ENCODE measurements at places on chromosomes 2 and 18.

GRCh38 chr2:143700865-143701264, 571.6 kb downstream of the ARHGAP15 start:
- no peak for DNase-seq

DNA sequence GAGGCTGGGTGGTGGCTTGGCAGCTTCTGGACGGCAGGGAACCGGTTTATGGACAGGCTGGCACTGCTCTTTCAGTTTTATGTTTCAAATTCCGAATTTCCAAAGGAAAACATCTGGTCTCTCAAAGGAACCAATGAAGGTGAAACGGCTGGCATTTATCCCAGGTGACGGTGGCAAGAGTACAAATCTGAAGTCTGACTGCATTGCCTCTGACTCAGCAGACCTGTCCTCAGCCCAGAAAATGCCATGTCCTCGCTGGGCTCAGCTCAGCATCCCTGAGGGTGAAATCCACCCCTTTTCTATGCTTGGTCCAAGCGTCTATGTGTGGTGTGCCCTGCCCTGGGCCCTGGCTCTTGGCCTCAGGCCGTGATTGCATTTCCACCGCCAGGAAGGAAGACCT, 38.1 kb downstream of the NAPG start:
- DNase-seq: no peak

DNA sequence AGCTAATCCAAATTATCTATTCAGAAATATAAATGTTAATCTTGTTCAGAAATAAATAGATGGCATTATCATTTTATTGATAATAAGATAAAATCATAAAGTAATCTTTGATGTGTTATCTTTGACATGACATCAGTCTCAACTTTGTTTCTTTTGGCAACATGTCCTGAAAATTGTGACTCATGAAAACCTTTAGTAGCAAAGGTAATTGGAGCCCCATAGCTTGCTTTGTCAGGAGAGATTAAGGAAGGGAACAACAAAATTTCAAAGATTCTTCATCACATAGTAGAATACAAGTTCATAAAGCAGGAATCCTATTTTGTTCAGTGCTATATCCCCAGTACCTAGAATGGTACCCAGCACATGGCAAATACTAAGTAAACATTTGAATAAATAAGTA, 165.4 kb downstream of the KCNE4 start:
- no peak for DNase-seq

GRCh38 chr2:538646-539045, 138.6 kb downstream of the TMEM18 start:
- DNase-seq: no peak

DNA sequence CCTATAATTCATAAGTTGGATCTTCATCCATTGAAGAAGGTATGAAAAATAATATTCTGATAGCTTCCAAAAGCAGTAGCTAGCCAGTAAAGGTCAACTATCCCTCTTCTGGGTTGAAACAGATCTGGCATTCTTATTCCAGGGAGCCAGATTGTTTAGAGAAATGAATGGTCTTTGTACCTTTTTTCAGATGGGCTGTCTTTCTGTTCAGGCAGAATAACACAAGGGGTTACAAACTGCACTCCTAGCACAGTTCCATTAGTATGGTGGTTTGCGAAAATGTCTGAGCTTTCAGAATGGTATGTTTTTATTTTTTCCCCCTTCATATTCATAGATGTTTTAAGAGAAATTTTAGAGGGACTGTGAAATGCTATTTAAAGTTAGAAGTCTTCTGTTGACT, 47.5 kb upstream of the TMEM178A start:
- DNase-seq: no peak

GRCh38 chr2:26639685-26640243, 1.4 kb downstream of the CIB4 start:
- no peak for DNase-seq

- no peak for DNase-seq
Observed at GRCh38 chr18:69854455-69854854, 93.2 kb downstream of the CD226 start.

GRCh38 chr2:203740871-203741281, 34.4 kb downstream of the CD28 start:
- no peak for DNase-seq

- DNase-seq: no peak
Observed at GRCh38 chr2:174563530-174564282, 33.9 kb downstream of the WIPF1 start.

DNA sequence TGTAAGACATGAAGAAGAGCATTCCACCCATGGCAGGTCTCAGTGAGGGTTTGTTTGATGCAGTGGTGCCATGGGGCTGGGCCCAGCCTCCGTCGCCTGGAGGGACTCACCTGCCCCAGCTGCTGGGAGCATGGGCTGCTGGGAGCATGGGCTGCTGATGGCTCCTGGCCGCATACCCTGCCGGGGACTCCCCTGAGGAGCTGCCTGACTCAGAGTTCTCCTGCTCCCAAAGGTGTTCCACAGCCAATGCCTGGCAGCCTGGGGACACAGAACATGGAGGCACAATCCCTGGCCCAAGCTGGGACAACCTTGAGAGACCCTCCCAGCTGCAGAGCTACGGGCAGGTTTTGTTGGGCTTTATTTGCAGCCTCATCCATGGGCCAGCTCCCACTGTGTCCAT, 108.4 kb downstream of the COPS8 start:
- DNase-seq: no peak

- no peak for DNase-seq
Observed at GRCh38 chr2:86087936-86088850, 17.5 kb downstream of the POLR1A start.
